ENCODE measurements at places on chromosomes 5 and 9. TPM values are rescaled to one million over a fixed set of nuclear protein-coding genes. Genes with fewer than 3 reads are reported as not detected.

DNA sequence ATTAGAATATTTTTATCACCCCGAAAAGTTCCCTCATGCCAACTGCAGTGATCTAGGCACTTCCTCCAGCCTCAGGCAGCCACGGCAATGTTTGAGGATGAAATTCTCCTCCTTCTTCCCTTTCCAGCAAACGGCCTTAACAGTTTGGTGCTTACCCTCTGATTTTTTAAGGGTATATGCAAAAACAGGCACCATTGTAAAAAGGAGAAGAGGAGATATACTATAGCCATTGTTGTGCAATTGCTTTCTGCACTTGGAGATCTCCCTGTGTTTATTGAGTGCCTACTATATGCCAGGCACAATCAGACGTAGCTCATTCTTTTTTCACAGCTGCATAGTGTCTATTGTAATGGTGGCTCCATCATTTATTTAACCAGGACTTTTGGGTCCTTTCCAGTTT lies 29.4 kb downstream of the GSN start:
- H3K27ac ChIP-seq: no peak overlapping the region
- no peak overlapping the region for H3K4me3 ChIP-seq
- no peak for DNase-seq
- no peaks in the 10 kb centered on the region for H3K36me3 ChIP-seq

GRCh38 chr9:75713335-75713734 lies 177.1 kb upstream of the PCSK5 start:
- no peak for DNase-seq
- H3K36me3 ChIP-seq: no peaks in the 10 kb centered on the region
- H3K4me1 ChIP-seq: no peaks in the 10 kb centered on the region
- no peak overlapping the region for H3K4me3 ChIP-seq
- H3K27ac ChIP-seq: no peak overlapping the region
- peaks cover 2% of the 10 kb centered on the region for H3K27me3 ChIP-seq

Gene TAF11L5
- not detected for total RNA-seq

DNA sequence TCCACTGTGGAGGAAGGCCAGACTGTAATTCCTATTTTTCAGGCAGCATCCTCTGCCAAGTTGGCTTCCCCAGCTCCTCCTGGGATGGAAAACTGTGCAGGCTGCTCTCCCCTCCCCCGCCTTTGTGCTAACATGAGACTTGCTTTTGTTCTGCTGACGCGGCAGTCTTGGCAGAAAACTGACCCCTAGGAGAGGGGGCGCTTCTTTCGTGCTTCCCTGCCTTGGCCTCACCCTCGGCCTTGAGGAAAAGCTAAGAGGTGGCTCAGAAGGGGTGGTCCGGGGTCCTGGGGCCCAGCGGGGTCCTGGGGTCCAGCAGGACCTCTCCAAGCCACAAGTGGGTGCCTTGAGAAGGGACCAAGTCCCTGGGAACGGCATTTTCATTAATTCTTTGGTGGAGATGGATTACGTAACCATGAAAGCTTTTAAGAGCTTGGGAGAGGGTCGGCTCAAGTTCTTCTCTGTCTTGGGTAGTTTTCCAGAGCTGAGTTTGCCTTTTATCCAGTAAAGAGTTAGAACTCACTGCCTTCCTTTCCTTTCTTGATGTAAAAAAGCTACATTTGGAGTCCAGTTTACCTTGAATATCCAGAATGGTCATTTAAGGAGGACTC lies 51.0 kb downstream of the SH3PXD2B start:
- DNase-seq: no peak
- H3K27ac ChIP-seq: no peak overlapping the region
- H3K27me3 ChIP-seq: peaks cover 11% of the 10 kb centered on the region
- H3K4me3 ChIP-seq: no peak overlapping the region
- no peaks in the 10 kb centered on the region for H3K4me1 ChIP-seq

Gene LTC4S
- 1.1 TPM for total RNA-seq

- H3K27ac ChIP-seq: peak overlapping the region; percentile 53
- DNase-seq: peak; percentile 59
- H3K4me1 ChIP-seq: peaks cover 25% of the 10 kb centered on the region
- H3K36me3 ChIP-seq: peaks cover 4% of the 10 kb centered on the region
Observed at GRCh38 chr5:32312197-32312594, 543 bp downstream of the MTMR12 start.

Measured in activated CD4-positive, alpha-beta memory T cell treated with anti-CD3 and anti-CD28 coated beads for 36 hours (primary cell).